CD4-positive, alpha-beta T cell treated with Interleukin-6 for 4 hours (primary cell): ENCODE measurements at places on chromosomes 3 and 15.

- no peak for DNase-seq
These were observed 33.4 kb upstream of the SCAANT1 start for GRCh38 chr3:63945558-63946096.

DNA sequence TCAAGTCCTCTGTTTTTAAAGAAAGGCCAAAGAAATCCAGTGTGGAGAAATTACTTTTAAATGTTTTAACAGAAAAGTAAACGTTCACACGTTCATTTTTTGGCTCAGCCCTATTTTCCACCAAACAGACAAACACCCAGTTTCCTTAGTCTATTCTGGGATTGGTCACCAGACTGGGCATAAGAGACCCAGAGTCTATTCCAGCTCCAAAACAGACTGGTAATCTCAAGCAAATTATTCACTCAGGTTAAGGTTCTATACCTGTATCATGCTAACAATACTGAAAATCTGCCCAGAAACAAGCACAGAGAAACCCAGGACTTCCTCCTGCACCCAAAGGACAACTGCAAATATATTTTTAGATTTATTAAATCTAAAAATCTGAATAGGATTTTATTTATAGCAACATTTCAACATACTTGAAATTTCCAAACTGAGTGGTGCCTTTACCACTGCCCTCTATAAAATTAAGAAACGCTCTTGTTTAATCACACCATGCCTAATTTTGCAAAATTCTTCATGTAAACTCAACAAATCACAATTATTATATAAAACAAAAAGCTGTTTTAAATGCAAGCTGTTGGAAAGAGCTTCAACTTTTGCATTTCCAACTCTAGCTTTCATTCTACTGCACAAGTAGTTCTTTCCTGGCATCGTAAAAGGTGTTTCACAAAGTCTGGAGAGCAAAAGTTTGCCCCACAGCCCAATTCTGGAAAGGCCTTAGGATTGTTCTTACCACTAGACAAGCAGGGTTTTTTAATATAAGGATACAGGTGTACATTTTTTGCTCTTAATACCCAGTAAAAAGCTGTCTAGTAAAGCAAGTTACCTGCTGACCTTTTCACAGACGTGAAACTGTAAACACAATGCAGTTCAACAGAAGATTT, 18.7 kb downstream of the ZNF148 start:
- no peak for DNase-seq

DNA sequence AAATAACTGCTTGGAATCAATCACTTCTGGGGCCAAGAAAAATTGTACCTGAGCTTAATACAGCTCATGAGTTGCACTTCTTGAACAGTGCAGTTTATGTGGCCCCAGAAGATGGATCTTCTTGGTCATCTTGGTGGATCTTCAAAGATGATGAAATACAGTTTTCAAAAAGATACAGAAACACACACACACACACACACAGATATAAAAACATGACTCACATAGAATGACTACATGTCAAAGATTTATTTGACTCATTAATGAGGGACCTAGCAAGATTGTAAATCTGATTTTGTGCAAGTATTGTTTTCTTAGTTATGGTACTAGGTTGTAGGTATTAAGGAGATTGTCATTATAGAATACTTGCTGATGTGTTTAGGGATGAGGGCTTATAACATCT, 32.6 kb downstream of the PDCD6IP start:
- DNase-seq: no peak

- DNase-seq: no peak
These were observed 24.5 kb upstream of the PROK2 start for GRCh38 chr3:71809321-71810026.

DNA sequence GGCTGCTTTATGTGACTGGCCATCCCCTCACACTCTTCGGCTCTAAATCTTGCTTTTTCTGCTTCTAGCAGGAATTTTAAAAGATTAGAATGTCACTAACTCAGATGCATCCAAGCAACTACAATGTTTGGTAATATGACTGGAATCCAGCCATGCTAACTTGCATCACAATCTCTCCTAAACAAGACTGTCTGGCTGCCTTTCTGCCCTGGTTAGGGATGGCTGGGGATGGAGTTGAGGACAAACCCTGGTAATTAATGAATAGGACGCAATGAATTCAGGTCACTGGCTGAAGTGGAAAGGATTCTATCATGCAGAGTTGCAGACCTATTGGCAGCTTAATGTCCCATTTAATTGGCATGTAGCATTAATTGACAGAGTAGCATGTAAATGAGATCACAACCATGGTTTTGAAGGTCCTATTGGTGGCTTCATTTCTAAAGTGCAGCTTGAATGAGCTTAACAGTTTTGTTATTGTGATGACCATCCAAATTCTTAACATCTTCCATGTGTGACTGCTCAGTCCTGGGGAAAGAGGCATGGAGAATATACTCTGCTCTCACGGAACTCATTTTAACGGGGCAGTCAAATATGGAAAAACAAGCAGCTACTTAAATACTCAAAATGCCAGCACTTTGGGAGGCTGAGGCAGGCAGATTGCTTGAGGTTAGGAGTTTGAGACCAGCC, 21.7 kb downstream of the NMNAT3 start:
- DNase-seq: no peak

GRCh38 chr15:77495838-77496596, 75.3 kb downstream of the HMG20A start:
- no peak for DNase-seq

DNA sequence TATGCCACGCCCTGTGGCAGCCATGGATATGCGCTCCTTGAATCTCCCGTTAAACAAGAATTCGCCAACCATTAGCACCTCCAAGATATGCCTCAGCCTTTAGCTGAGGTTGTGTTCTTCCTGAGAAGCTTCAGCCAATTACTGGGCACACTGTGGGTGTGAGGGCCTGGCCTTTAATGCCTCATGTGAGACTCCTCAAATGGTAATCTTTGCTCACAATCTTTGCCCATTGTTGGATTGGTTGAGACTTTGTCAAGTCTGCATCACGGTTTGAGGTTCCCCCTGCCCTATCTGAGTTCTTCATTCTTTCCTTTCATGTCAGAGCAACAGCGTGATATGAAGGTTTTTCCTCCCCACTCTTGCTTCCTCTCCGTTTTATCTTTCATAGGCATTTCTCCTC, 108.1 kb upstream of the CCDC54 start:
- no peak for DNase-seq
